Tibial nerve (tissue), 4 donors: ENCODE measurements at places on chromosomes 6 and 20. TPM values are rescaled to one million over a fixed set of nuclear protein-coding genes. Genes with fewer than 3 reads are reported as not detected.

Gene RAMACL
- 9.6 TPM for total RNA-seq

Gene TFAP2D
- total RNA-seq: not detected

Gene OR2B6
- not detected for total RNA-seq

Gene CRISP2
- not detected for total RNA-seq

Gene NKX2-4
- total RNA-seq: not detected
